GM23248 (cell line): ENCODE measurements at places on chromosomes 3 and 15. TPM values are rescaled to one million over a fixed set of nuclear protein-coding genes. Genes with fewer than 3 reads are reported as not detected.

The ANKRD34C gene
- total RNA-seq, result not detected in 2 replicates

The SST gene
- total RNA-seq, result 1.6 TPM in 1 of 2 replicates, not detected in the other

The CEMIP gene
- total RNA-seq, result 213 and 232 TPM in 2 replicates

DNA sequence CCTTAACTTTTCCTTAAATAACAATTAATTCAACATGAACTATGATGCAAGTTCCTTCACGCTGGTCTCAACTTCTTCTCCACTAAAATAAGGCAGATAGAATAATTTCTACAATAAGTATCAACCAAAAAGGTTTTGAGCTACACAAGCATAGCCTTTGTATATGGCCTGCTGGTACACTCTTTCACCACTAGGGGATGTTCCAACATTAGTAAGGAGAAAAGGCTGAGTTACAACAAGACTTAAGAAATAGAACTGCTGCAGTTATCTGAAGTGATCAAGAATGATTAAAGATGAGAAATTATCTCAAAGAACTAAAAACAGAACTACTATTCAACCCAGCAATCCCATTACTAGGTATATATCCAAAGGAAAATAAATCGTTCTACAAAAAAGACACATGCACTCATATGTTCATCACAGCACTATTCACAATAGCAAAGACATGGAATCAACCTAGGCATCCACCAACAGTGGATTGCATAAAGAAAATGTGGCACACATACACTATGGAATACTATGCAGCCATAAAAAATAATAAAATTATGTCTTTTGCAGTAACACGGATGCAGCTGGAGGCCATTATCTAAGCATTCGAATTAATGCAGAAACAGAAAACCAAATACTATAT is 14.4 kb downstream of the ATP13A3 start:
- no peaks in the 10 kb centered on the region for H3K27me3 ChIP-seq
- H3K36me3 ChIP-seq, result 0 out of 2 replicates have a peak, but pooled peaks cover 7% of the 10 kb centered on the region
- peaks cover 68% of the 10 kb centered on the region for H3K4me1 ChIP-seq
- DNase-seq, result peak; percentile 81

DNA sequence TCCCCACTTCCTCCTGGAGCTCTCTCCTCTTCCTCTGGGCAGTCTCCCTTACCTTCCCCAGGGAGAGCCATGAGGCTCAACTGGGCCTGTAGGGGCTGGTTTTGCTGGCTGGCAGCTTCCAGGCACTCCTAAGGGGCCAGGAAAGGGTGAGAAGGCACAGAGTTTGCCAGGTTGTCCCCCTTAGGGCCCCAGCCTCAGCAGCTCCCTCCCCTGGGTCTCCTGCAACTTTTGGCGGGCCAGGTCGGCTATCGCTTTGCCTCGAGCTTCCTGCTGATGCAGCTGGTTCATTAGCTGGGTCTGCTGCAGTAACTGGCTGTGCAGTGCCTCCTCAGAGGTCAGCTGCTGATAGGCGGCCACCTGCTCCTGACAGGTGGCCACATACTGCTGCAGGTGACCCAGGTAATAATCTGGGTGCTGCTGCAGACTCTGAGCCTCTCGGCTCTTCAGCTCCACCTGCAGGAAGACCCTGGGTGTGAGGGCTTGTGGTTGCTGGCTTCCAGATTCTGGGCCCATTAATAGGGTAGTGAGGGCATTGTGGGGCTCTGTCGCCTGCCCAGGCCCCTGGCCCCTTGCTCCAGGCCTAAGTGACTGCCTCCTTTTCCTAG is 29.7 kb upstream of the OR4F6 start:
- DNase-seq, result peak; percentile 3
- no peaks in the 10 kb centered on the region for H3K36me3 ChIP-seq
- H3K27me3 ChIP-seq, result no peaks in the 10 kb centered on the region
- H3K4me1 ChIP-seq, result no peaks in the 10 kb centered on the region
- H3K27ac ChIP-seq, result no peak overlapping the region

GRCh38 chr3:42094128-42094527 is 3.0 kb downstream of the TRAK1 start:
- no peaks in the 10 kb centered on the region for H3K27me3 ChIP-seq
- 0 out of 2 replicates have a peak, but pooled peaks cover 2% of the 10 kb centered on the region for H3K36me3 ChIP-seq
- no peak overlapping the region for H3K4me3 ChIP-seq
- peaks cover 76% of the 10 kb centered on the region for H3K4me1 ChIP-seq
- peak; percentile 19 for DNase-seq
- peak overlapping the region; percentile 3; the same call in 1 of the 2 replicates for H3K27ac ChIP-seq

- H3K27ac ChIP-seq, result no peak overlapping the region
- no peak overlapping the region for H3K4me3 ChIP-seq
- no peaks in the 10 kb centered on the region for H3K27me3 ChIP-seq
These were observed 117.4 kb upstream of the MBNL1 start for GRCh38 chr3:152151216-152151876.

DNA sequence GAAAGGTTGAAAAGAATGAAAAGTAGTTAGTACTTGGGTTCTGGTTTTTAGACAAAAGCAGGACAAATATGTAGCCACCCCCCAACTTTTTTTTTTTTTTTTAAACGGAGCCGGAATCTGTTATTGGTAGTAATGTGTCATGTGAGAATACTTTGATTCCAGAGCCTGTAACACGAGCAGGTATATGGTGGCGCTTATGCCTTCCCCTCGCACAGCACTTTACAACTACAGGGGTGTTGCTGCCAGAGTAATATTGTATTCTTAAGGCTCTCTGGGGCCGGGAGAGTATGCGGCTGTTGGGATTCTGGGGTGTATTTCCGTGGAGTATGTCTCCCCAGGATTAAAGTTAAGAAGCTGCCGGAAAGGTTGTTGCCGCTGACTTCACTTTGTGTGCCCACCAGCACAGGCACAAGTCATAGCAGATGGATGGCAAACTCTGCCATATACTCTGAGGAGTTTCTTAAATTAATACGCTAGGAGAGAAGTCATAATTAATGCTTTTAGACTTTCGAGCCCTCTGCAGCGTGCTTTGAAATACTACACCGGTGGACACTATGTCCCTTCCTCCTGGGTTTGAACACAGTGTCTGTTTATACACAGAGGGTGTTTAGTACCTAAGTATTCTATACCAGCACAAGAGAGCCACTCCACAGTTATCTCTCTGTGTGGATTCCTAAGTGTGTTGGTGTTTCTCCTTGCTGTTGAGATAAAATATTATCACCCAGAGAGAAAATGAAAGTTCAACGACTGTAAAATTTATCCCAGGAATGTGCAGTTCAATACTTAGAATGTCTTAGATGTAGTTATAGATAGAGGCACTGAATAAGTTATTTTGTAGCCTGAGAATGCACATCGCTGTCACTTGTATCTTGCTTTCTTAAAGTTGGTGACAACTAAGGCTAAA is 1.4 kb downstream of the MBNL1 start:
- DNase-seq, result peak; percentile 53
- H3K4me3 ChIP-seq, result peak overlapping the region; percentile 94
- peaks cover 60% of the 10 kb centered on the region for H3K4me1 ChIP-seq
- no peaks in the 10 kb centered on the region; the same call in 1 of the 2 replicates for H3K36me3 ChIP-seq
- H3K27ac ChIP-seq, result peak overlapping the region; percentile 93

DNA sequence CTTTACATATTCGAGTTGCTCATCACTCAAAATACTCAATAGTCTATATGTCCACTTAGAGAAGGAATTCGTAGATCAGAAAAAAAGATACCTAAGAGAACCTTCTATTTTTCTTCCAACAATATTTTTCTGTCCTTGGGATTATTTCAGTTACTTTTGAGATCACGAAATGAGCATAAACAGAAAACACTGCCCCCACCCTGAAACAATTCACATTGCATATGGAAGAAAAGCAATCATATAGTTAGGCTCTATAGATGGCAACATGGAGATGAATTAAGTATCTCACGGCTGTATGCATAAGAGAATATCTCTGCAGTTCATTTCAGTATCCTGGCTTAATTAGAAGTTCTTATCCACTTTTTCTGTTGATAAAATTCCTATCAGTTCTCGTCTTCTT is 391.1 kb downstream of the FGF12 start:
- no peak for DNase-seq
- no peaks in the 10 kb centered on the region for H3K36me3 ChIP-seq
- H3K27me3 ChIP-seq, result no peaks in the 10 kb centered on the region
- no peak overlapping the region for H3K27ac ChIP-seq
